ENCODE measurements at places on chromosomes 3 and 15. TPM values are rescaled to one million over a fixed set of nuclear protein-coding genes. Genes with fewer than 3 reads are reported as not detected.

The PLSCR2 gene
- polyA plus RNA-seq = 0.73 TPM

- DNase-seq = no peak
Observed at GRCh38 chr3:45092132-45093031, 53.8 kb downstream of the CDCP1 start.

DNA sequence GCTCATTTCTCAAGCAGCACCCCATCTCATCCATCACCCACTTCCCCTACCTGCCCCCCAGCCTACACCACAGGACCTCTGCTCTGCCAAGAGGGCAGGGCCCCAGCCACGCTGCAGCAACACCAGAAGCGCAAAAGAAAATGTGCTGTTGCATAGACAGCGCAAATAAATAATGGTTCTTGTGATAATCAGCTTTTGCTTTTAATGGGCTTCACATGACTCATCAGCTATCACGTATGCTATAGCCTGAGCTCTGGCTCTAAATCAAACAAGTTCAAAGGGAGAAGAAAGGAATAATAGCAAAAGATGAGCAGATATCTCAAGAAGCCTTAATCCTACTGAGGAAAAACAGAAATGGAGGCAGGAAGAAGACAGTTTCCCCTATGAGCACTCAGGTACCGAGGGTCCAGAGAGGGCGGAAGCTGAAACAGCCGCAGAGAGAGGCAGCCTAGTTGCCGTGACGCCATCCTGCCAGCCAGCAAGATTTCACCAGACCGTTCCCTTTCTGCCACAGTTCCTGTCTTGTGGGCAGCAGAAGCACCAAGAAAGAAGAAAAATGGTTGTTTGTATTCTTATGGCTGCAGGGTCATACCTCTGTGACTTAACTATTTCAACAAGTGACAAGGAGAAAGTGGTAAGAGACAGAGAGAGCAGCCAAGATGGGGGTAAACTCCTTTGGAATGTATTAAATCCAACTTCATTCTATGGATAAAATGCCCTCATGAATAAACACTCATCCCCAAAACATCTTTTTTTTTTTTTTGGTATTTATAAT lies 22.0 kb downstream of the RAB27A start:
- DNase-seq = no peak

DNA sequence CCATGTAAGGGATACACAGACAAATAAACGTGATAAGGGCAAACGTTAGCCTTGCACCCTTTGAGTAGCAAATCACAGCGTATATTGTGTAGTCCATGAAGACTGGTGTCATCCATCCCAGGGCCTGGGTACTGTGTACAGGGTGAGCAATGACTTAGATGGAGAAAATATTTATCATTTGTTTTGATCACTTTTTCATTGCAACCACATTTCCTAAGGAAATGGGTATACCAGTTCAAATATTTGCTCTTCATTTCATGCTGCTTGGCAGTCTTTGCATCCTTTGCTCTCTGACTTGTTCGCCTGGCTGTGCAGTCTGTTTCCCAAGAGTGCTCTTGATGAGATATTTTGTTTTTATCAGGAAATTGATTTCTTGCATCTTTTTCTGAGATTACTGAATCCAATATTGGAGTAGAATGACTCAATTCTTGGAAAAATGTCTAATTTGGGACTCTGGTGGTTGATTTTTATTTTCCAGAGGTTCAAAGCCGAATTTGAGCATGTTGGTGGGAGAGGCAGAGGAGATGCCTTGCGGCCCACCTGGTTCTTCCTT lies 424.6 kb upstream of the SEMA6D start:
- DNase-seq = no peak

DNA sequence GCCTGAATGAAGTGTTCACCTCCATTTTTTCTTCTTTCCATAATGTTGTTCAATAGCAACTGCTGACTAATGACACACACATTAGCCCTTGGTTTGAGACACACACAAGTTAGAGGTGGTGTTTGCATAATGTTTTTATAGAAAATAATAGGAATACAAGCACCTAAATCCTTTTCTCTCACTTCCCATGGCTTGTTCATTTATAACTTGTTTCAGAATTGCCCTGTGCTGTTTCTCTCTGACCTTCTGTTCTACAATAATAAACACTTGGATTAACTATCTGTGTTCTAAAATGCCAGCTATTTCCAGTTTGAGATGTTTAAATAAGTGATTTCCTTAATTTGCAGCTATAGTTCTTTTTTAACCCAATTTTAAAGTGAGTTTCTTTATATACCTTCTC lies 525.1 kb upstream of the ROBO2 start:
- no peak for DNase-seq

GRCh38 chr3:184977796-184978195 lies 165.8 kb downstream of the VPS8 start:
- DNase-seq = no peak
